ENCODE measurements at places on chromosomes 11 and 22.

- no peak for DNase-seq
Observed at GRCh38 chr11:45847911-45848316, 639 bp downstream of the CRY2 start.

DNA sequence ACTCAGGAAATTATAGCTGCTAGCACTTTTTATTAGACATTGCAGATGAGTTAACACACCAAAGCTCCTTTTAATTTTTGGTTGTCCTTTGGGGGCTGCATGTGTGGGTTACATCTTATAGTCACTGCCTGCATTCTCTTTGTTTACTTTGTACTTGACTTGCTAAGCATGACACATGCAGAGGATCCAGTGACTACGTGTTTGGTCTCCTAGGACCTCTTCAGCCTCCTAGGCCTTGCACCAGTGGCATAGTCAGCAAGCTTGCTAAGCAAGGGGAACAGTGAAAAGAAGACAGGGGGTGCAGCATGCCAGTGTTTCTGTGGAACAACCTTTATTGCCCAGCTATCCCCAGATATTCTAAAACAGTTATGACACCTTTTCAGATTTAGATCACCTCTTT is 108.2 kb downstream of the PAX6 start:
- DNase-seq: peak; percentile 28

DNA sequence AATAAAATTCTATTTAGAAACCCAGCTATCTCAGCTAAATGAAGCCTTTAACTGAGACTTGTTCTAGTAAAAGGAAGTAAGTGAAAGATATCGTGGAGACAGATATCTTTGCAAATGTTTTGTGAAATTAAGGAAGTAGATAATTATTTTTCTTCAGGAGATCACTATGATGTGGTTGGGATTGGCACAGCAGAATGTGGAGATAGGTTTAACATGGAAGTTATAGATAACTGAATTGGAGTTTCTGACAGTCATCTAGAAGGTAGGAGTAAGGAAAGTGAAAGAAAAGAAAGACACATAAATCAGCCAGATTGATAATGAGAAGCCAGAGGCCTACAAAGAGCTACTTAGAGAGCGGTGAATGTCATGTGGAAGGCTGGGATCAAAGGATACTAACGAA is 4.7 kb upstream of the CASP5 start:
- DNase-seq: no peak

- no peak for DNase-seq
Observed at GRCh38 chr22:31850135-31850534, 94.2 kb upstream of the YWHAH start.

- no peak for DNase-seq
Observed at GRCh38 chr11:32259641-32260081, 168.8 kb downstream of the RCN1 start.

DNA sequence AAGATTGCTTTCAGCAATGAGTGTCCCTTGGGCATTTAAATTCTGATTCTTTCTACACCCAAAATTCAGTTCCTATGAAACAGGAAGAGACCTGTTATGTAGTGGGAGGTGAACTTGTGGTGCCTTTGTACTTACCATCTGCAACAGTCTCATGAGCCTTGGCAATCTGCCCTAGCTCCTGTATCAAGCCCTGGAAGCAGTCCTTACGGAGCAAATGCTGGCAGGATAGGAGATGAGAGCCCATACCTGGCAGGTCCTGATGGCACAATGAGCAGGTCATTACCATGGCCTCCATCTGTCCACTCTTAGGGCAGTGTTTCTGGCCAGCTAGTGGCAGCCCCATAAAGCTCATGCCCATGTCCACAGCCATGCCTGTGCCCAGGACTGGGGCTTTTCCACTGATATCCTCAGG is 10.8 kb downstream of the TRIM66 start:
- DNase-seq: no peak

DNA sequence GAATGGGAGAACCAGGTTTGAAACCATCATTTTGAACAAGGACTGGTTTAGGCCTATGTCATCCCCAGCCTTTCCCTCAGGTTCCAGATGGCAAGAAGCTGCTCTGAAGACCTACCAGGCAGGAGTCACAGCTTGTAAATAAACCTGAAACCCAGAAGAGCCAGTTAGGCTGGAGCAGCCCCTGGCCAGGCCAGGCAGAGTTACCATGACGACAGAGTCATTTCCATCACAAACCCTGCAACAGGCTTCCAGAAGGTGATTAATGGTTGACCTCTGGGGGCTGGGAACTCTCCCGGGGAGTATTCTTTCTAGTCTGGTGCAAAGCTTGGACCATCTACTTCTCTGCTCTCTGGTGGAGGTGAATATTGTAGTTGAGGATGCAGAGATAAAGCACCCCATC is 164.1 kb upstream of the NCAM1 start:
- DNase-seq: no peak

DNA sequence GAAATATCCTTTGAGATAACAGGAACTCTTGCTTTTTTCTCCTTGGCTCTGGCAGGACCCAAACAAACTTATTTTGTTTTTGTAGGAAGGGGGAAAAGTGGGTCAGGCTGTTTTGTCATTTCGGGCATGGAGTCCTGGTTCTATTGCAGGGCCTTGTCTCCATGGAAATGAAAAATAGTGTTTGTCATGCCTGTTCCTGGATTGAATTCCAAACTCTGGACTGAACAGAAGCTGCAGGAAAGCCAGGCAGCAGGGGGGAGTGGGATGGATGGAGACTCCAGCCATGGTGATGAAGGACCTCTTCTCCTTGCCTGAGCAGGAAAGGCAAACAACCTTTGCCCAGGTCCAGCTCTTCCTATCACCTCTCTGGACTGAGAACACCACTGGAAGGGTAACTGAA is 87.0 kb downstream of the SCN3B start:
- no peak for DNase-seq

- DNase-seq: no peak
Observed at GRCh38 chr22:27670701-27671412, 130.7 kb downstream of the MN1 start.

DNA sequence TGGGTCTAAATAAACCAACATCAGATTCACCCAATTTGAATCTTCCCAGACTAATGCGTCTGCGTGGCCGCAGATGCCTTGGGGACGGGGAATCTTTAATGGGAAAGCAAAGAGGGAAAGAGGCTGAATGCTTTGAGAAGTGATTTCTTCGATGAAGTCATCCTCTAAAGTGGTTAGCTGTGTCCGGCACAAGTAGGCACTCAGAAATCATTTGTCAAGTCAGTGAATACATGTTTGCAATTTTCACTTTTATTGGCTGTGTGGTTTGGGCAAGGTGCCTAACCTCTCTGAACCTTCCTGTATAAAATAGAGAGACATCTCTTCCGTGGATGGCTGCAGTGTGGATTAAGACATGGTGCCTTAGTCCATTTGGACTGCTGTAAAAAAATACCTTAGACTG is 19.7 kb upstream of the IFT27 start:
- DNase-seq: no peak

- no peak for DNase-seq
Observed at GRCh38 chr11:75233754-75234172, 6.8 kb upstream of the TPBGL start.

GRCh38 chr11:105324156-105324555 is 184.6 kb upstream of the CARD18 start:
- peak; percentile 49 for DNase-seq

- DNase-seq: no peak
Observed at GRCh38 chr22:37510091-37510490, 9.1 kb downstream of the CARD10 start.

DNA sequence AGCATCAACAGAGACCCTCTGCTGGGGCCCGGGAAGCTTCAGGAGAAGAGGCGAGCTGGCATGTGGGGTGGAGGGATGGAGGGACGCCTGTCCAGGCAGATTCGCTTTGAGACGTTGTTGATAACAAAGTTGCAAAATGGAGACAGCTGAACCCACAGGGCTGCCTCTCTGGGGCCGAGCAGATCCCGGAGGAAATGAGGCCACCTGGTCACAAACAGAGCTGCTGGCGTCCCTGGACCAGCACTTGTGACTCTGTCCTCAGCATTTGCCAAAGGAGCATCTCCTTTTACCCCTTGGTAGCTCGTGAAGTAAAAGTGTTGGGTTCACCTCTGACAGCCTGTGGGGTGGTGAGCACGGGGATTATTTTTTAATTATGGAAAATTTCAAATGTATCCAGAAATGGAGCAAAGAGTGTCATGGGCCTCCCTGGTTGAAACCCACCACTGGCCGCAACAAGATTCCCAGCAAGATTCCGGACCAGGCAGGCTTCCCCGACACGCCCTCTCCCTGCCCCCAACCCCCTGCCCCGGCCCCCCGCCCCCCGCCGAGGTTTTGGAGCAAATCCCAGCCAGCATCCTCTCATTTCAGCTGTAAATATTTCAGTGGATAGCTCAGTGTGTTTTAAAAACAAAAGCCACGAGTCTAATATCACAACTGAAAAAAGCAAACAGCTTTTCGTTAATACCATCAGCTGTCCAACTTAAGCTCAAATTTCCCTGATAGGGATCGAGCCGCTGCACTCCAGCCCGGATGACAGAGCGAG is 20.3 kb downstream of the GRAMD4 start:
- no peak for DNase-seq

- no peak for DNase-seq
Observed at GRCh38 chr22:41841085-41841712, 8.3 kb downstream of the SREBF2 start.

DNA sequence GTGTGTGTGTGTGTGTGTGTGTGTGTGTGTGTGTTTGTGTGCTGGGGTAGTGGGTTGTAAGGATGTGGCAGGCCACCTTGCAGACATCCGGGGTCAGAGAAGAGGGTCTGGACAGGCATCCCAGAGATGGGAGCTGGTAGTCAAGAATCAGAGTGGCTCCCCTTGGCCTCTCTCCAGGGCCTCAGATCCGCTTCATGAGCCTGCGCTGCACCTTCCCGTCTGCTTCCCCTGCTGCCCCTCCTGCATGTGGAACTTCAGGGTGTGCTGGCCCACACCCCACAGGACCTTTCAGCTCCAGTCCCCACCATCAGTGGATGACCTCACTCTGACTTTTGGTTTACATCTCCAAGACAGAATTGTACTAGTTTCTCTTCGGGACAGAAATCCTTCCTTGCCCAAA is 31.2 kb downstream of the TREH start:
- DNase-seq: no peak

- DNase-seq: no peak
Observed at GRCh38 chr11:134901542-134901941, 489.5 kb upstream of the B3GAT1 start.

DNA sequence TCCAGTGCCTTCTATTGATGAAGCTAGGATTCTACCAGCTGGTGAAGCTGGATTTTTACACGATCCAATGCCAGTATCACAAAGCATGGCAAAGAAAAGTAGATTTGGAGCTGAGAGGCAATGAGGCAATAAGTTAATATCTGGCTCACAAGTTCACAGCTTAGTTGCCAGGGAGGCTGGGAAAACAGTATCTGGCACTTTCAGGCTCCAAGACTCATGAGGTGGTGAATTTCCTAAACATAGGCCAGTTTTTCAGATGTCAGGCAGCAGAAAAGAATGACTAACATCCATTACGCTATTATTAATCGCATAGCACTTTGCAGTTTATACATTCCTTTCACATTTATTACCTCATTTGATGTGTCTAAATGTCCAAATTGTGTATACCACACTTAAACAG is 122.7 kb downstream of the GRIA4 start:
- DNase-seq: no peak

DNA sequence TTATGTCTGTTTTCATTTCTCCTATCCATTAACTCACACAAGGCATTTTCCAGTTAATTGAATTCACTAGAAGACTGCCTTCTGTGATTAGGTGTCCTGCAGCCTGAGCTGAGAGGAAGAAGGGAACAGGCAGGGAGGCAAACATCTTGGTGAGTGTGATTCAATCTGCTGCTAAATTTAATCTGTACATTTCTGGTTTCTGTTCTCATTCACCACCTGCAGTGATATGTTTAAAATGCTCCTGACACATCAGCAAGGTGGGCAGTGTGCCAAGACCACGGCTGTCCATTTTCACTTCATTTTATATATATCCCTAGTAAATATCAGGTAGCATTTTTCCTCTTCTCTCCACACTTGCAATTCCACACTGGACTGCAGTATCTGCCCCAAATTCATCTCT is 416.5 kb downstream of the TMEM135 start:
- DNase-seq: no peak

DNA sequence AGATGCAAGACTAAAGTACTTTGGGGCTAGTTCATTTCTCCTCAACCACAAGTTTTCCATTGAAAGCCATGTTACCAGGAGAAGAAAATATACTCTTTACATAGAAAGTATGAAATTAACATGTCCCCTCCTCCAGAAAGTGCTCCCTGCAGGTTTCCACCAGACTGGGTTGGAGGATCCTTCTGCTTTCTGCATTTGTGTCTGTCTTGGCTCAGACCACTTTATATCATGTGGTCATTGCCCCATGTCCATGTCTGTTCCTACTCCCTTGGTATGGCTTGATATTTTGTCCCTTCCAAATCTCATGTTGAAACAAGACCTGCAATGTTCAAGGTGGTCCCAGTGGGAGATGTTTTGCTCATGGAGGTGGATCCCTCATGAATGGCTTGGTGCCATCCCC is 28.4 kb upstream of the ACER3 start:
- DNase-seq: no peak

DNA sequence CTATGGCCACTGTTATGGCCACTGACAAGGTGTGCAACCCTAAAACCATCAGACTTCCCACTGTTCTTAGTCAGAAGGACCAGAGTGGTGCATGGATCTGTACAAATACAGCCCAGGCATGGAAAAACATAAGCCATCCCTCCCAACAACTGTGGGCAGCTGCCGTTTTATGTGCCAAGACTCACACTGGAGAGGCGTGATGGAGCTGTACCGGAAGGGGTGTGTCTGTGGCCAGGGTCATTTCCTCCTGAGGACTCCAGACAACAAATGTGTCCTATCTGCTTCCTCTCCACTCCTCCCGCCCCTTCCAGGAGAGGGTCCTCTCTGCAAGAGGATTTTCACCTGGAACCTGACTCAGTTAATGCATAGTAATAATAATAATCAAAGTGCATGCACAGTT is 29.5 kb downstream of the KCNJ1 start:
- no peak for DNase-seq

GRCh38 chr22:18042685-18043084 is 18.3 kb upstream of the MICAL3 start:
- no peak for DNase-seq

- DNase-seq: no peak
Observed at GRCh38 chr11:61919705-61920631, 2.6 kb upstream of the RAB3IL1 start.

DNA sequence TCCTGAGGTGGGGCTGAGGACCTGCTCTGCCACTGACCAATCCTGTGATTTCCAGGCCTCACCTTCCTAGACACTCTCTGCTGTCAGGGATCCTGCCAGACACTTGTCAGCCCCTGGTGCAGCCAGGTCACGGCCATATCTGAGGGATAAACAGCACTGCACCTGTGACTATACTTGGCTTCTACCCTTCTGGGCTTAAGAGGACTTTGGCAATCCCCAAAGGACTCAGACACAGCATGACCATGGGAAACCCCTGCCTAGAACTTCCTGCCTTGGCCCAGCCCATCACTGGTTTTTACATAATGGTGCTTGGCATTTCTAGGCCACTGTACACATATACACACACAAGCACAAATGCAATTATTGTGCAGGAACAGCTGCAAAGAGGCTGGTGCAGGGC is 11.6 kb upstream of the OLFML1 start:
- no peak for DNase-seq

- DNase-seq: no peak
Observed at GRCh38 chr11:91653079-91653754, 571.4 kb upstream of the FAT3 start.
